Upper lobe of right lung (tissue), 1 donor: ENCODE measurements at places on chromosomes 7 and 10. TPM values are rescaled to one million over a fixed set of nuclear protein-coding genes. Genes with fewer than 3 reads are reported as not detected.

DNA sequence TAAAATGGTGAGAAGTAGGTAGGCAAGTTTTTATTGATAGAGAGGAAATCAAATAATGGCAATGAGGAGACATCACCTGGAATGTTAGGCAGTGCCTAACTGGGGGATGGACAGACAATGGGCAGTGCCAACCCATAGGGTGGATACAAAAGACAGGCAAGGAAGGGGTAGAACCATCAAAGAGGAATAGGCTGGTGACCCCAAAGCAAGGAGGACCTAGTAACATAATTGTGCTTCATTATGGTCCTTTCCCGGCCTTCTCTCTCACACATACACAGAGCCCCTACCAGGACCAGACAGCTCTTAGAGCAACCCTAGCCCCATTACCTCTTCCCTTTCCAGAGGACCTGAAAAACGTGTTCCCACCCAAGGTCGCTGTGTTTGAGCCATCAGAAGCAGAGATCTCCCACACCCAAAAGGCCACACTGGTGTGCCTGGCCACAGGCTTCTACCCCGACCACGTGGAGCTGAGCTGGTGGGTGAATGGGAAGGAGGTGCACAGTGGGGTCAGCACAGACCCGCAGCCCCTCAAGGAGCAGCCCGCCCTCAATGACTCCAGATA is 30.0 kb downstream of the PRSS2 start:
- no peak for DNase-seq

GSDME gene
- total RNA-seq: 13.4 TPM

TDRD1 gene
- 0.14 TPM for total RNA-seq

DNA sequence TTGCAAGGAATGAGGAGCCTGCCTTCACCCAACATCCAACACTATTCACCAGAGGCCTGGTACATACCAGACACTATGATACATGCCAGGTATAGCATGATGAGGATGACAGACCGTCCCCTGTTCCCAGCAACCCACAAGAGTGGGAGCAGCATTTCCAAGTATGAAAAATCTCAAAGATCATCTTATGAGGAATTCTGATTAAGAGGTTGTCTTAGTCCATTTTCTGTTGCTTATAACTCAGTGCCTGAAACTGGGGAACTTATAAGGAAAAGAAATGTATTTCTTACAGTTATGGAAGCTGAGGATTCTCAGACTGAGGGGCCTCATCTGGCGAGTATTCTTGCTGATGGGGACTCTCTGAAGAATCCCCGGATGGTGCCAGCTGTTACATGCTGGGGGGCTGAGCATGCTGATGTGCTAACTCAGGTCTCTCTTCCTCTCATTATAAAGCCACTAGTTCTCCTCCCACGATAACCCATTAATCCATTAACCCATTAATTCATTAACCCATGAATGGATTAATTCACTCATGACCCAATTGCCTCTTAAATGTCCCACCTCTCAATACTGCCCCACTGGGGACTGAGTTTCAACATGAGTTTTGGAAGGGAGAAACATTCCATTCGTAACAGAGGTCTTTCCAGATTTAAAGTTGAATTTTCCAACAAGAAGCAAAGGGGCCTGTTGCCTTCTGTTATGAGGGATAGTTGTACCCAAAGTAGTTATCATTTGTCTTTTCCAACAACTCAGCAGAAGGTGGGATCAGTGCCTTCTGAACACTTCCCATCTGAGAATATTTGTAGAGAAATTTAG is 173.9 kb downstream of the HERPUD2 start:
- no peak for DNase-seq

DNA sequence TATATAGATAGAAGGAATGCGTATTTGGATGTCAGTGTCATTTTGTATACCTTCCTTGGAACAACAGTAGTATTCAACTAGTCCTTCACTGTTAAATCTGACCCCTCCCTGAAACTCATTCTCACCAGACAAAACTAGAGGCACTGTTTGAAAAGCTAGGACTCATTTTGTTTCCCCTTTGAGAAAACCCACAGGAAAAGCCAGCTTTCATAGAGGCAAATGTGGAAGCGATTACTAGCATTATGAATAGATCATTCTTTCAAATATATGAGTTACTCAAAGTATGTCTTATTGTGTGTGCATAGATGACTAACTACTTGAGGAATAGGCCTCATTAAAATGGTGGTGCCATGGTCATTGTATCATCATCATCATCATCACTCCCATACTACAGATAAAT is 1.9 kb upstream of the ASB15 start:
- no peak for DNase-seq

DNA sequence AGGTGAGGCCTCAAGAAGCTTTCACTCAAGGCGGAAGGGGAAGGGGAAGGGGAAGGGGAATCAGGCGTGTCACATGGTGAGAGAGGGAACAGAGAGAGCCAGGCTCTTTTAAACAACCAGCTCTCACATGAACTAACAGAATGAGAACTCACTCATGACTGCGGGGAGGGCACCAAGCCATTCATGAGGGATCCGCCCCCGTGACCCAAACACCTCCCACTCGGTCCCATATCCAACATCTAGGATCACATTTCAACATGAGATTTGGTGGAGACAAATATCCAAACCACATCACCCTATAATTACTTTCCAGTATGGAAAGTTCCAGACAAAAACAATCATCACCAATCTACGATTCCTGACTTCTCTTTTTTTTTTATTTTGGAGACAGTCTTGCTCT is 22.9 kb downstream of the HIP1 start:
- no peak for DNase-seq

- DNase-seq: no peak
Measured at GRCh38 chr7:25831831-25832411, 320.1 kb upstream of the NFE2L3 start.
